Activated CD8-positive, alpha-beta memory T cell treated with anti-CD3 and anti-CD28 coated beads for 1 hour (primary cell): ENCODE measurements at places on chromosomes 6 and 20.

GRCh38 chr6:1957746-1958145 is 287.7 kb downstream of the GMDS start:
- no peak for DNase-seq

- DNase-seq = no peak
Measured at GRCh38 chr20:52172392-52173047, 19.1 kb downstream of the ZFP64 start.

DNA sequence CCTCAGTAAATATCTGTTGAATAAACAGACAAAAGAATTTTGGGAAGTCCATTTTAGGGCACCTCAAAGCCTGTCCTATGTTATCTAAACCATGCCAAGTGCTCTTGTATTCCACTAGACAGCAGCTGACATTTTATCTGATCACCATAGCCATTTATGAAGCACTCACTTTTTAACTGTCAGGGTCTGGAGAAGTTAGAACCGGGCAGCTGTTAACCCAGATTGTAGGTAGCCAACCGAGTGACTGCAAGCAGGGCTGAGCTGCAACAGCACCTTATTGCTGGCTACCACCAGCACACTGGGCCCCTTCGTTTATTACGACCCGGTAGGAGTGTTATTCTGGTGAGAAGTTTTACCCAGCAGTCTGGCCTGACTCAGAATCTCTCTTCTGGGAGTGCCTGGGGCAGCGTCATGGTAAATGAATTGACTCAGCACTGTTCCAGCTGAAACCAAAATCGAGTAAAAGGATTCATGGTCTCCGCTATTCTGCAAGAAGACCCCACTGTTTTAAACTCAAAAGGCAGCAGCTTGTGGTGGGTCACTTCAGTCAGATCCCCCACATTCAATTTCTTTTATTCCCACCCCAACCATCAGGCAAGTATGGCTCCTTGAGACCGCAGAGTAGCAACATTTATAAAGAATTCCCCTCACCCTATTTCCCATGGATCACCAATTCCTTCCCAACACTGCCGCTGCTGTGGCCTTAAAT is 1.7 kb downstream of the UBE2V1 start:
- no peak for DNase-seq

GRCh38 chr6:139277587-139277986 is 14.2 kb downstream of the TXLNB start:
- no peak for DNase-seq

GRCh38 chr6:17012421-17013225 is 89.2 kb upstream of the STMND1 start:
- DNase-seq = no peak

DNA sequence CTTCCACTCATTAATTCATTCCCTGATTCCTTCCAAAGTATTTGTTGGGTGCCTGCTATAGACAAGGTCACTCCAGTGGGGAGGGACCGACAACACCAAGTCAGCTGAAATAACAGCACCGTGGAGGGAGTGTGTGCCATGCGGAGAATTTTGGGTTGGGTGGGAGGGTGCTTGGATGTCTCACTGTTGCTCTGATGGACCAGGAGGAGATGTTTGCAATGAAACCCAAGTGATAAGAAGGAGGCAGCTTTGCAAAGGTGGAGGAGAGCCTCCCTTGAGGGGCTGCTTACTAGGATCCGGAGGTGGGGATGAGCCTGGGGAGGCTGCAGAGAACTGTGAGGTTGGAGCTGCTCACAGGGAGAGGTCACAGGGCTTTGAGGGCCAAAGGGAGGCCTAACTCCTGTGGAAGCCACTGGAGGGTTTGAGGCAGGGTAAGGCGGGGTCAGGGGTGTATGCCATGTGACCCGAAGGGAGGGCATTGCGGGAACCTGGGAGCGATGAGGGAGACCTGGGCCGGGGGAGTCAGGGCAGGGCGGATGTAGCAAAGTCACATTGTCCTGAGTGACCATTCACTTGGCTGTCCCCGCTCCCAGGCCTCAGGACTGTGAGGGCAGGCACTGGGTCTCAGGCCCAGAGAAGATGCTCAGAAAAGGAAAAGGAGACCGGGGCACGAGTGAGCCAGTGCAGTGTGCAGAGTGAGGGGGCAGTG is 124.5 kb downstream of the PHACTR3 start:
- no peak for DNase-seq

DNA sequence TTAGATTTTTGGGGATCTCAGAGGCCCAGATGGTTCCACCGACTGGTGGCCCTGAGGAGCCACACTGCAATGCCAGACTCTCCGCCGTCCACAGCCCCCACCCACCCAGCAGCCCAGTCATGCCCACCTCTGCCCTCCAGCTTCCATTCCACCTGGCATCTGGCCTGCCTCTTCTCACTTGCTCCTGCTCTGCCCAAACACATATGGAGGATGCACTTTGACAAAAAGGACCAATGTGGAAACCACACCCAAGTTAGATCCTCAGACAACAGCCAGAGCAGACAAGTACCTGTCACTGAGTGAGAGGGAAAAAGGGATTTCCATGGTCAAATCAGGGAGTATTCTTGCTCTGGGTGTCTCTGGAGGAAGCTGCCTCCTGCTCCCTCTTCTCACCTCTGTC is 120.6 kb upstream of the NXT1 start:
- DNase-seq = no peak

DNA sequence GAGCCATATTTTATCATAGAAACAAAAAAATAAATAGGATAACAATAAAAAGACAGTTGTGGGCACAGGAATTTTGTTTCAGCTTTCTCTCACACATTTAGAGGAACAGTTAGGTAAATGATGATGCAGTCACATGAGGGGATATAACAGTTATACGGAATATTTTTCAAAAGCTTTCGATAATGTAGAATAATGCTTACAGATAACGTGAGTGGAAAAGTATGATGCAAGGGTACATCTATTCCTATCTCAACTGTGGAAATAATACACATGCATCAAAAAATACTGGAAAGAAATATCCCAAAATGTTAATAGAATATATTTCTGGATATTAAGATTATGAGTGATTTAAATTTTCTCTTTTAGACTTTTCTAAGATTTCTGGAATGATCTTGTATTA is 114.0 kb downstream of the AFG1L start:
- no peak for DNase-seq

- no peak for DNase-seq
Measured at GRCh38 chr20:57788936-57789613, 79.3 kb upstream of the PMEPA1 start.

GRCh38 chr6:130869681-130870080 is 42.5 kb downstream of the SMLR1 start:
- DNase-seq = no peak

GRCh38 chr20:3551681-3552434 is 81.0 kb downstream of the ATRN start:
- no peak for DNase-seq

DNA sequence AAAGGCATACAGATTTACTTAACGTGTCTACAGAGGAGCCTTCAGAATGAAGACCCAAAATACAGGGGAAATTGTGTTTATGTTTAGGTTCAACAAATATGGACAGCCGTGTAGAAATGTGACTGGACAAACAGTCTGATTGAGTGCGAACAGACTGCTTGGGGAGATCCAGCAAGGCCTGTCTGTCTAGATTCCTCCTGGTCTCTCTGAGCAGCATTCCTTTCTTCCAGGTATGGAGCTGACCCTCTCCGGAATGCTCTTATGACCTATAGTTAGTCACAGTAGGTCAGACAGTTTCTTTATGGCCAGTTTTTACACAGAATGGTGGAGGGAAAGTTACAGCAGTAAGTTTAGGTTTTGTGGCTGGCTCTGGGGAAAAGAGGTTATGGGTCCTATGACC is 9.0 kb downstream of the RIN2 start:
- no peak for DNase-seq

- DNase-seq = no peak
Measured at GRCh38 chr20:33311996-33312395, 29.0 kb downstream of the BPIFB1 start.

- DNase-seq = no peak
Measured at GRCh38 chr6:84082689-84083265, 49.2 kb downstream of the MRAP2 start.

GRCh38 chr6:110408901-110409300 is 6.5 kb downstream of the DDO start:
- DNase-seq = no peak

DNA sequence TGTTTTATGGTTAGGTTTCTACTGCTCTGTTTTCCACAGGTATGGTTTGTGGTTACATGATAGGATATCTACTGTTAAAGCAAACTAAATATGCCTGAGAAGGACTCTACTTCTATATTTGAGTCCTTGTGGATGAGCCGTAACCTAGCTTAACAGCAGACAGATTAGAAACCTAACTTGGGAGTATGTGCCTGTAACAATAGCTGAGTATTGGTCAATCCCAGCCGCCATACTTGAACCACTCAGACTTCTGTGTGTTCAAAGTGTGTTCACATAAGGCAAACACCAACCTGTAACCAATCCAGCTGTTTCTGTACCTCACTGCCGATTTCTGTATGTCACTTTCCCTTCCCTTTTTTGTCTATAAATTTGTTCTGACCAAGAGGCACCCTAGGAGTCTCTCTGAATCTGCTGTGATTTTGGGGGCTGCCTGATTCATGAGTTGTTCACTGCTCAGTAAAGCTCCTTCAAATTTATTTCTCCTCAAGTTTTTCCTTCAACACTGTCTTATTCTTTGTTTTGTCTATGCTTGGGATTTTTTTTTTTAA is 37.1 kb downstream of the PHF3 start:
- no peak for DNase-seq

DNA sequence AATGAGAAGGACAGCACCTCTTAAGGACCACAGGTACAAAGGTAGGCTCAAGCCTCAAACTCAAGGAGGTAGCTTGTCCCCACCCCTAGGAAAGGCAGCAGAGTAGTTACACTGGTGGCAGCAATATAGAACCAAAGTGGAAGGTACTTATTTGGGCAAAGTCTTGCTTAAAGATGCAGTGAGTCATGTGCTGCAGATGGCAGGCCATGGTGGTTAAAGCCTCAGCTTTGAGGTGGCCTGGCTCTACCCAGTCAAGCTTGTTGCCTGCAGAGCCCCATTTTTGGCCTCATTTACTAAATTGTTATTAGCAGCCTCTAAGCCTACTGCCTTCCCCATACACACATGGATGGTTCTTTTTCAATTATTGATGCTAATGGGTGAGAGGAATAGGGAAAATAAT is 146.0 kb downstream of the ELOVL4 start:
- no peak for DNase-seq

GRCh38 chr6:138416206-138416605 is 12.2 kb downstream of the HEBP2 start:
- DNase-seq = no peak
